ENCODE measurements at places on chromosomes 13 and 19.

- DNase-seq: no peak
- no peaks in the 10 kb centered on the region for H3K27me3 ChIP-seq
- H3K36me3 ChIP-seq: peaks cover 63% of the 10 kb centered on the region
- peaks cover 2% of the 10 kb centered on the region for H3K4me1 ChIP-seq
- H3K27ac ChIP-seq: peak overlapping the region; percentile 31
- H3K4me3 ChIP-seq: no peak overlapping the region
Measured at GRCh38 chr19:35011737-35012682, 11.9 kb downstream of the GRAMD1A start.

DNA sequence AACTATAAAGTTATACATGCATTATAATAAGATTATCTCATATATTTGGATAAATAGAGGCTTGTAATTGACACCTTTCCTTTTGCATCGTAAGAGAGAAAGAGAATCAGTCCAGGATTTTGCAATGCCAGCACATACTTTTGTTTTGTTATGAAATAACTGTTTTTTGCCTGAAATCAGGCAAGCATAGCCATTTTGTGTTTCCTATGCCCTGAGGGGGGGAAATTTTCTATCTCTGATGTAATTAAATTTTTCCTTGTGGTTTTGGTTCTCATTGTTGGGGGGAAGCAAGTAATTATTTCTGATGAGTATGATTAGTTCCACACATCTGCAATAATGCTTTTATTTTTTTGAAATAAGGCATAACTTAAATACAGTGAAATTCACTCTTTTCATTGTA lies 229.4 kb downstream of the NDFIP2 start:
- H3K27ac ChIP-seq: no peak overlapping the region
- H3K4me3 ChIP-seq: no peak overlapping the region
- H3K4me1 ChIP-seq: no peaks in the 10 kb centered on the region
- DNase-seq: no peak
- no peaks in the 10 kb centered on the region for H3K27me3 ChIP-seq

DNA sequence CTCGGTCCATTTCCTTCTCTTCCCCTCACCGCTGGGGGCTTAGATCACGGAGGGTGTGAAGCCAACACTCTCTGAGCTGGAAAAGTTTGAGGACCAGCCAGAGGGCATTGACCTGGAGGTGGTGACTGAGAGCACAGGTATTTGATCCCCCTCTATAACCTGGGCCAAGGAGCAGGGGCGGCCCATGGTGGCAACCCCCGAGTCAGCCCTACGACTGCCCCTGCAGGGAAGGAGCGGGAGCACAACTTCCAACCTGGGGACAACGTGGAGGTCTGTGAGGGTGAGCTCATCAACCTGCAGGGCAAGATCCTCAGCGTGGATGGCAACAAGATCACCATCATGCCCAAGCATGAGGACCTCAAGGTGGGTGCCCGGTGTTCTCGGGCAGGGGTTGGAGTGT lies 11.6 kb upstream of the TIMM50 start:
- H3K27ac ChIP-seq: no peak overlapping the region
- H3K4me1 ChIP-seq: no peaks in the 10 kb centered on the region
- DNase-seq: no peak
- H3K4me3 ChIP-seq: no peak overlapping the region
- no peaks in the 10 kb centered on the region for H3K27me3 ChIP-seq

GRCh38 chr13:50855681-50856080 lies 12.2 kb upstream of the DLEU7 start:
- no peak overlapping the region for H3K27ac ChIP-seq
- H3K27me3 ChIP-seq: no peaks in the 10 kb centered on the region
- H3K36me3 ChIP-seq: no peaks in the 10 kb centered on the region
- DNase-seq: no peak
- H3K4me1 ChIP-seq: no peaks in the 10 kb centered on the region

DNA sequence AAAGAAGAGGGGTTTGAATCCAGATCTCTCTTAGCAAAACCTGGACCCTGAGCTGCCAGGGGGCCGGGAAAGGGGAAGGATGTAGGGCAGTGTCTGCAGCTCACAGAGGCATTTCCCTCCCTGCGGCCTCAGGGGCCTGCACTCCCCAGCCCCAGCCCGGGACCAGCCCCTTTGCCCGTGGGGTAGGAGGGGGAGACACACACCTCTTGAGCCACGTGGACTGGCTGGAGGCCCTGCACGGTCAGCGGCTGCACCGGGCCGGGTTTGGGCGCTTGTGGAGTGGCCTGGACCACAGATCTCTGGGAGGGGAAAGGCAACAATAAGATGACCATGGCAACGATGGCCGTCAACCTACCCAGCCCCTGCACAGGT lies 26.9 kb downstream of the RFX1 start:
- no peaks in the 10 kb centered on the region for H3K27me3 ChIP-seq
- H3K4me1 ChIP-seq: peaks cover 30% of the 10 kb centered on the region
- H3K36me3 ChIP-seq: no peaks in the 10 kb centered on the region
- H3K4me3 ChIP-seq: peak overlapping the region; percentile 56

- H3K4me3 ChIP-seq: no peak overlapping the region
- H3K4me1 ChIP-seq: no peaks in the 10 kb centered on the region
- no peak overlapping the region for H3K27ac ChIP-seq
- H3K36me3 ChIP-seq: peaks cover 3% of the 10 kb centered on the region
- DNase-seq: no peak
- H3K27me3 ChIP-seq: no peaks in the 10 kb centered on the region
Measured at GRCh38 chr13:112828082-112828699, 138.4 kb downstream of the ATP11A start.

- H3K27me3 ChIP-seq: peaks cover 36% of the 10 kb centered on the region
- DNase-seq: no peak
- no peaks in the 10 kb centered on the region for H3K36me3 ChIP-seq
- H3K4me1 ChIP-seq: peaks cover 13% of the 10 kb centered on the region
Measured at GRCh38 chr19:41940731-41941409, 12.6 kb upstream of the ERFL start.

DNA sequence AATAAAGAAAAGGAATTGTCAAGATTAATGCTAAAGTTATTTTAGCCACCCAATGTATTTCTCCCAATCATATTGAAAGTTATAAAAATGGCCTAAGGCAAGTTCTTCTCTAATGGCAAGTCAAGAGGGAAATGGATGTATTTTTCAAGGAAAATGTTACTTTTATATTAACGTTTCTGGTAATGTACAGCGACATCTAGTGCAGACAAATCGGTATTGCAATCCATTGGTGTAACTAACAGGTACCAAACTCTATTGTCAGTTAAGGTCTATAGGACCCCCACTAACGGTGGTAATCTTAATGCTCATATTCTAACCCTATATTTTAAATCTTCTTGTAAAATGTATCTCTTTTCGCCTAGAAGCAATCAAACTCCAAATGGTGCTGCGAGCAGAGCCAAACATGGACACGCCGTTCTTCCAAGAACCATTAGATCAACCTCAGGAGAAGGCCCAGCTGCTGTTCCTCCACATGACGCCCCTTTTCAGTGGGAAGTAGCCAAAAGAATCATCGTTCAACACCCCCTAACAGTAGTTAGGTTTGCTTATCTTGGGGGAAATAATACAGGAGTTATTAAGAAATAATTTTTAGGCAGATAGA lies 98.5 kb upstream of the PABPC3 start:
- H3K4me3 ChIP-seq: no peak overlapping the region
- no peak for DNase-seq
- H3K27me3 ChIP-seq: peaks cover 38% of the 10 kb centered on the region

- H3K36me3 ChIP-seq: no peaks in the 10 kb centered on the region
- H3K4me1 ChIP-seq: peaks cover 56% of the 10 kb centered on the region
- H3K27me3 ChIP-seq: no peaks in the 10 kb centered on the region
- H3K4me3 ChIP-seq: no peak overlapping the region
- peak overlapping the region; percentile 89 for H3K27ac ChIP-seq
Measured at GRCh38 chr19:18656337-18657086, 19.7 kb downstream of the KLHL26 start.

- H3K4me3 ChIP-seq: no peak overlapping the region
- no peak for DNase-seq
- H3K4me1 ChIP-seq: peaks cover 54% of the 10 kb centered on the region
- H3K36me3 ChIP-seq: peaks cover 29% of the 10 kb centered on the region
- no peak overlapping the region for H3K27ac ChIP-seq
- no peaks in the 10 kb centered on the region for H3K27me3 ChIP-seq
Measured at GRCh38 chr19:49498475-49498874, 2.2 kb downstream of the RPS11 start.

- H3K4me3 ChIP-seq: no peak overlapping the region
- no peak for DNase-seq
- H3K27me3 ChIP-seq: no peaks in the 10 kb centered on the region
- H3K27ac ChIP-seq: no peak overlapping the region
- H3K36me3 ChIP-seq: no peaks in the 10 kb centered on the region
Measured at GRCh38 chr13:114296902-114297301, 15.5 kb downstream of the UPF3A start.

- H3K4me3 ChIP-seq: no peak overlapping the region
- no peak overlapping the region for H3K27ac ChIP-seq
- no peak for DNase-seq
Measured at GRCh38 chr13:68368922-68369321, 1138.8 kb upstream of the PCDH9 start.

- no peak overlapping the region for H3K27ac ChIP-seq
- H3K36me3 ChIP-seq: no peaks in the 10 kb centered on the region
- no peaks in the 10 kb centered on the region for H3K27me3 ChIP-seq
- no peak for DNase-seq
Measured at GRCh38 chr13:50712881-50713280, 130.6 kb downstream of the DLEU7 start.

DNA sequence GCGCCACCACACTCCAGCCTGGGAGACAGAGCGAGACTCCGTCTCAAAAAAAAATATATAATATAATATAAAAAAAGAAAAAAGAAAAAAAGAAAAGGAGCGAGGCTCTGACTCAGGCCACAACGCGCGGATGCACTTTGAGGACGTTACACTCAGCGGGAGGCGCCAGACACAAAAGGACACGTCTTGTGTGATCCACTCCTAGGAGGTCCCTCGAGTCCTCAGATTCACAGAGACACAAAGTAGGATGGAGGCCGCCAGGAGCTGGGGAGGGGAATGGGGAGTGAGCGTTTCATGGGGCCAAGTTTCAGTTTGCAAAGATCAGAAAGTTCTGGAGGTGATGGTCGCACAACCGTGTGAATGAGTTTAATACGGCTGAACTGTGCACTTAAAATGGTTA lies 8.5 kb upstream of the ABHD17A start:
- H3K4me1 ChIP-seq: peaks cover 31% of the 10 kb centered on the region
- DNase-seq: no peak
- no peaks in the 10 kb centered on the region for H3K36me3 ChIP-seq
- no peak overlapping the region for H3K4me3 ChIP-seq

- peaks cover 31% of the 10 kb centered on the region for H3K27me3 ChIP-seq
- no peak for DNase-seq
- H3K27ac ChIP-seq: no peak overlapping the region
- peaks cover 20% of the 10 kb centered on the region for H3K36me3 ChIP-seq
- H3K4me1 ChIP-seq: no peaks in the 10 kb centered on the region
Measured at GRCh38 chr19:7678971-7679751, 1.5 kb upstream of the TRAPPC5 start.

DNA sequence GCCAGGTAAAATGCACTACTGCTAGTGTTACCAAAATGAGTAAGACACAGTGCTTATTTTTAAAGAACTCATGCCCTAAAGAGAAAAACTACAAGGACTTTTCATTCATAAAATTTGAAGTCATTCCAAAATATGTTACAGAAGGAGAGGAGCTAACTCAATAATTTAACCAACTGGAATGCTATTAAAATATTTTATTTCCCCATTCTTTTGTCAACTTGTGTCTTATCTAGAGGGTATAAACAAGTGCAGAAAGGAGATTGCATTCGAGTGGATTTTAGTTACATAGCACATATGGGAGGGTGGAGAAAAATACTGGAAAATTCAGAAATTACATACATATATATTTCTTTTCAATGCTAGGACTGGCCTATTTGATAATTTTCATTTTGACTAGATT lies 131.0 kb upstream of the IRS2 start:
- no peak for DNase-seq
- H3K27me3 ChIP-seq: no peaks in the 10 kb centered on the region
- H3K4me1 ChIP-seq: no peaks in the 10 kb centered on the region
- H3K4me3 ChIP-seq: no peak overlapping the region
- H3K27ac ChIP-seq: no peak overlapping the region

DNA sequence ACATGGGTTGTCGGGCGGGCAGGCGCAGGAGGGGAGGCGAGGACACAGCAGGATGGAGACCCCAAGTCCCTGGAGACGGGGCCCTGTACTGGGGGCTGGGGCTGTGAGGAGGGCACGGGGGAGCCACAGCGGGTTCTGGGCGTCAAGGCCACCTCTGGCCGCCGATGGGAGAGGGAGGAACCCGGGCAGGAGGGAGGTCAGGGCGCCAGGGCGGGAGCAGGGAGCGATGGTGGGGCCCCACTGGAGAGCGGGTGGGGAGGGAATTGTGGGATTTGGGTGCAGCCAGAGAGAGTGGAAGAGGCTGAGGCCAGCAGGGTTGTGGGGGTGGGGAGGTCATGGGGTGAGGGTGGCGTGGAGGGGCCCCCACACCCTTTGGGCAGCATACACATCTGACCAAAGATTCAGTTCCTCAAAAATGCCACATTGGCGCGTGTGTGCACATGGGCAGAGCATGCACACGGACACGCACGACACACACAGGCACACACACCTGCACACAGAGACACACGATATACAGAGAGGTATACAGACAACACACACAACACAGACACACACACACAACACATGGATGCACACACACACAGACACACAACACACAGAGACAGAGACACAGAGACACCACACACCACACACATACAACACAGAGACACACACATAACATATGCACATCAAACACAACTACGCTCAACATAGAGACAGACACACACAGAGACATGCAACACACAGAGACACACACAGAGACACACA lies 54.9 kb downstream of the AP1M1 start:
- no peak overlapping the region for H3K4me3 ChIP-seq
- H3K36me3 ChIP-seq: no peaks in the 10 kb centered on the region
- no peaks in the 10 kb centered on the region for H3K27me3 ChIP-seq
- H3K27ac ChIP-seq: no peak overlapping the region

- H3K27me3 ChIP-seq: no peaks in the 10 kb centered on the region
- no peak overlapping the region for H3K27ac ChIP-seq
- H3K4me3 ChIP-seq: no peak overlapping the region
Measured at GRCh38 chr13:95354680-95355487, 53.6 kb upstream of the ABCC4 start.

DNA sequence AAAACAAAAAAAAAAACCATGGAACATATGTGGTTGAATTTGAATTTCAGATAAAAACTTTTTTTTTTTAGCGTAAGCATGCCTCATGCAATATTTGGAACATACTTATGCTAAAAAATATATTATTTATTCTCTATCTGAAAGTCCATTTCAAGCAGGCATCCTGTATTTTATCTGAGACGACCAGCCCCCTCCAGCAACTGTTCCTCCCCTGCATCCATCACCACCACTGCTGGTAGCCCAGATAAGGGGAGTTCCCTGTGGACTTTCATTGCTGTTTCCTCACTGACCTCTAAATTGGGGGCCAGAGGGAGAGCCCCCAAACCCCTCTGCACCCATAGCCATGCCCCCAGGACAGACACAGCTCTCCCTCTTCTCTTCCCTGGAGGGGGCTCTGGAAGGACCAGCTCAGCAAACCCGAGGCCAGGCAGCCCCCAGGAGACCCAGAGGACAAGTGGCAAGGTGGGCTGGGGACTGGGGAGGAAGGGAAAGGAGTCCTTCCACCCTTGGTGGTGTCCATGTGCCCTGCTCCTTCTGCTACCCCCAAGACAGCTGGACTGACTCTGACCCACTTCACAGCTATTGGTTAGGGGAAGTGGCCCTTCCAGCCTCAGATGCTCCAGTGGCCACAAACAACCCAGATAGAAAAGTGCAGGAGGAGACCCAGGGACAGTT lies 6.6 kb upstream of the SIGLEC12 start:
- H3K4me1 ChIP-seq: no peaks in the 10 kb centered on the region
- DNase-seq: no peak
- no peak overlapping the region for H3K27ac ChIP-seq
- no peaks in the 10 kb centered on the region for H3K36me3 ChIP-seq

Data from heart right ventricle (tissue), 16 donors.